Right renal pelvis (tissue), 4 donors: ENCODE measurements at places on chromosomes 4 and X. TPM values are rescaled to one million over a fixed set of nuclear protein-coding genes. Genes with fewer than 3 reads are reported as not detected.

GDPD2 gene
- polyA plus RNA-seq: 1.0 TPM

NXT2 gene
- polyA plus RNA-seq: 17.2 TPM

PROM1 gene
- 42.0 TPM for polyA plus RNA-seq

CHST7 gene
- polyA plus RNA-seq: 3.0 TPM

MGARP gene
- 0.42 TPM for polyA plus RNA-seq

MAGEA10 gene
- not detected for polyA plus RNA-seq

RTL3 gene
- not detected for polyA plus RNA-seq

CXCL5 gene
- 0.19 TPM for polyA plus RNA-seq

SLC6A14 gene
- polyA plus RNA-seq: 0.07 TPM

SNCA gene
- 44.9 TPM for polyA plus RNA-seq

GRCh38 chr4:57214654-57215411 lies 104.6 kb upstream of the IGFBP7 start:
- no peak for DNase-seq

GRCh38 chrX:22396408-22396807 lies 123.7 kb downstream of the CBLL2 start:
- DNase-seq: no peak

DNA sequence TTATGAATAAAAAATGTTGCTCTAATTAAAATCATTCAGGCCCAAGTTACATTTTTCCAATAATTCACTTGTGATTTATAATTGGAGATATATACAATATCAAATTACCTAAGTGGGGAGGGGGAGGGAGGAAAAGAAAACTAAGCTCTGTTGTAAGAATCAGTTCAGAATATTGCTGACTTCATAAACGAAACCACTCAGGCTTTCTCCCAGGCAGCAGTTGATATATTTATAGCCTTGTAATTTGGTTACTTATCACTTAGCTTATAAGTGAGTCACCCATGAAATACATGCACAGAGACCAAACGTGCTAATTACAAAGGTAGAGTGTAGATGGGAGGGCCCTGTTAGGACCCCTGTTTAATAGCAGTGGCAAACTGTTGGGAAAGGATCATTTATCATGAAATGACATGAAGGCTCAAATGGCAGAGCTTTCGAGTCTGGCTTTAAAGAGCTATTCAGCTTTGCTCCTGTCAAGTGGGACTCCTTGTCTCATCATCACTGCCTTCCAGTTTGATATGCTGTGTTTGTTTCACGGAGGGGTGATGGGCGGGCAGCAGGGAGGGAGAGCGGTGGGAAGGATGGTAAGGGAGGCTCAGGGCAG lies 105.6 kb upstream of the PGRMC2 start:
- DNase-seq: no peak

DNA sequence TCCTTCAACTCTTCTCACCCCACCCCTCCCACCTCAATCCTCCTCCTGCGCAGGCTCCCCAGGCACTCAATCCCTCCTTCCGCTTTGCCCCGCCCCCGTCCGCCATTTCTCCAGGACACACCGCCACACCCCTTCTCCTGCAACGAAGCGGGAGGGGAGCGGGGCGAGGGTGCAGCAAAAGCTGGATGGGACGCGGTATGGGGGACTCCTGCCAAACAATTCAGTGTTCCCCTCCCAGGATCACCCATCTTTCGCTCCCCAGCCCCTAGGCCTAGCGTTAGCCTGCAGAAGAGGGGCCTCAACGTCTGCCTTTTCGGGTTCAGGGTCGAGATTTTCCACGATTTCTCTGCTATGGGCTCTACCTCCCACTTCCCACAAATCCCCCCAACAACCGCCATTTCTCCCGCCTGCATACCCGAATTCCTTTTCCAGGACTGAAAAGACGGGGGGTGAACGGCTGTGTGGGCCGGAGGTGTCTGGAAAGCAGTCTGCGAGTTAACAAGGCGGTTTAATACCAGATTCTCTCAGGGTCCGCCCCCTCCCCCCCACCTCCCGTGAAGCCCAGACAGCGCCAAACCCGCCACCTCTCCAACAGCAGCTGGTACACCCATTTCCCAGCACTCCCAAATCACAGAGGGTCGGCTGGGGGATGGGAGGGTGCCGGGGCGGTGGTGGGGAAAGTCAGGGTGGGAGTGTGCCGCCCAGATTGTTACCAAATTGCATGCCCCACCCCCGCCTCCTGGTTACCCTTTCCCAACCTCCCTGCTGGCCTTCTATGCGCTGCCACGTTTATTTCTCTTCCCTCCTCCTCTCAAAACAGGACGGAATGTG lies 774 bp downstream of the ARMCX2 start:
- DNase-seq: peak; percentile 25

- no peak for DNase-seq
Observed at GRCh38 chr4:74499986-74500781, 55.2 kb downstream of the AREG start.

GRCh38 chrX:78042601-78043000 lies 61.4 kb upstream of the PGK1 start:
- no peak for DNase-seq

GRCh38 chr4:107018344-107018735 lies 17.8 kb downstream of the DKK2 start:
- DNase-seq: no peak

DNA sequence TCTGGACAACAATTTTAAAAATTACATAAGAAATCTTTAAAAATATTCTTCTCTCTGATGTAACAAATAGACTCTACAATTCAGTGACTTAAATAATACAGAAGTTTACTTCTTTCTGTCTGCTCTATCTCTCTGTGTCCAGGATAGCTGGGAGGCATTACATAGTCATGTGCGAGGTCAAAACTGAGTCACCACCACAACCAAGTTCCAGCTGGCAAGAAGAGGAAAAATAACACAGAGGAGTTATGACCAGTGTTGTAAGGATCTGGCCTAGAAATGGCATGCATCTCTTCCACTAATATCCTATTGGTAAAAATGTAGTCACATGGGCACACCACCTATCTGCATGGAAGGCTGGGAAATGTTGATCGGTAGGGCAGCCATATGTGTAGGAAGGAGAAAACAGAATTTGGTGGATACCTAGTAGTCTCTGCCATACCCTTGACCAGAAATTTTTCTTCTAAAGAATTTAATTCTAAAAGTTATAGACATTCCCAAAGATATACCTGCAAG lies 39.4 kb upstream of the WDFY3 start:
- no peak for DNase-seq

GRCh38 chr4:183186813-183187212 lies 87.8 kb downstream of the WWC2 start:
- DNase-seq: no peak

DNA sequence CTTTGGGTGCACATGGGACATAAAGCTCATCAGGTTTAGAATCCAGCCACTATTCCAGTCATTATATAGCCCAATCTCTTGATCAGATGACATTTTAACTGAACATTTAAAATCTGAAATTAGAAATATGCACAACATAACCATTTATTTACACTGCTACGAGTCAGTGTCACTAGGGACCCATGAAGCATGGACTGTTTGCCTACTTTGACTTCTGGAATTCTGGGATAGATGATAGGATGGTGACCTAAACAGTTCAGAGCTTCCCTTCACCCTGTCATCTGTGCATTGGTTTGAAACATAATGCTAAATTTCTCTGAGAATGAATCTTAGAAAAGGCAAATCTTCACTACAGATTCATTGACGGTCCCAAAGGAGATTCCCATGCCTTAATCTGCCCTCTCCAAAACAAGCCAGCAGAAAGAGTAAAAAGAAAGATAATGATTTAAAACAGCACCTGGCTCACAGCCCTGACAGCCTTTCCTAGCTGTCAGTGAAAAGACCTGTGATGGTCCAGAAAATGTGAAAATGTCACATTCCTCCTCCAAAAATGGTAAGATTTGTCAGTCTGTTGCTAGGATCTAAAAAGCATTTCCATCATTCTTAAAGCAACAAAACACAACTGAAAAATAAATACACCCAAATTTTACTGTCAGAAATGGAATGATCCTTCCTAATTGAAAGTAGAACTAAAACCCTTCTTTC lies 18.9 kb upstream of the HERC3 start:
- no peak for DNase-seq

DNA sequence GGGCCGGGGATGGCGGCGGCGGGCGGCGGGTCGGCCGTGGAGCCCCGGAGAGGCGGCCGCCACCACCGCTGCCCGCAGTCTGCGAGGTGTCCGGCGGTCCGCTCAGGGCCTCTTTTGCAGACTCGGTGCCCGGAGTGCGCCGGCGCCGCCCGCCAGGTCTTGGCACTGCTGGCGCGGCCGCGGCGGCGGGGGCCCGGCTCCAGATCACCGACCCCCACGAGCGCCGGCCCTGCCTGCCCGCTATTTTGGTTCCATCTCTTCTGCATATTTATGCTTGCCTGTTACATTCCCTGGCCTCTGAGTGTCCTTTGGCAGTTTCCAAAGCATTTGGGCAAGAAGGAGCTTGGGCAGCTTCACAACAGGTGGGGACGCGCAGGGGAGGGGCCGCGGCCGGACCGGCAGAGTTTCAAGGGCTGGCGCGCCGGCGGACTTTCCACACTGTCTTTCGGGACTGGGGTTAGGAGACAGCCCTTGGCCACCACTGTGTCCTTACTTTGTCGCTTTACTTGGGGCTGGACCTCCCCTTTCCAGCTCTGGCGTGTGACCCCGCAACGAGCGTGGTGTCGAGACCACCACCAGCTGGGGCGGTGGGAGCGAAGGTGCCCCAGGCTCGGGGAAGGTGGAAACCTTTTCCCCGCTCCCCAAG lies 668 bp upstream of the TAPT1 start:
- DNase-seq: no peak

GRCh38 chr4:61872983-61873382 lies 672.9 kb downstream of the ADGRL3 start:
- no peak for DNase-seq

GRCh38 chr4:52664479-52664878 lies 5.4 kb upstream of the USP46 start:
- no peak for DNase-seq

DNA sequence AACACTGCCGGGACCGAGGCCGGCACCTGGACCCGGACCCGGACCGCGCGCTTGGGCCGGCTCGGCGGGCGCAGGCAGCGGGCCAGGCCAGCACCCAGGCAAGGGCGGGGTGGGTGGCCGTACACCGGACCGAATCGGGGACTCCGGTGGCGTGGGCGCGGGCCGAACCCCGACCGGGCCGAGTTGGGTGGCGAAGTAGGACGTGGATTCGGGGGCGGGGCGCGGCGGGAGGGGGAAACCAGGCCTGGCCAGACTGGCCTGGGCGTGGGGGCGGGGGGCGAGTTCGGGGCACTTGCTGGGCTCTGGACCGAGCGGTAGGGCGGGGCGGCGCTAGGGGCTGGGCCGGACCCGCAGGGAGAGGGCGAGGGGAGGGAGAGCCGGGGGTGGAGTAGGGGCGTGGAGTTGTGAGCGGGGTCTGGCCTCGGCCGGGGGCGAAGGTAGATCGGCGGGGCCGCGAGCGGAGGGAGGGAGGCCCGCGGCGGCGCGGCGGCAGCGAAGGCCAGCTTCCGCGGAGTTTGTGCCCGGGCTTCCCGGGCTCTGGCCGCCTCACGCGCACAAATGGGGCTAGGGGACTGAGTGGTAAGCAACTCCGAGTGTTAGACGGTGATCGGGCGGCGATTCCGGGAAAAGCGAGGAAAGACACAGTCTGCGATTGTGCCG lies 1.8 kb upstream of the BCORL1 start:
- no peak for DNase-seq
